ENCODE measurements at places on chromosomes 3 and 15.

DNA sequence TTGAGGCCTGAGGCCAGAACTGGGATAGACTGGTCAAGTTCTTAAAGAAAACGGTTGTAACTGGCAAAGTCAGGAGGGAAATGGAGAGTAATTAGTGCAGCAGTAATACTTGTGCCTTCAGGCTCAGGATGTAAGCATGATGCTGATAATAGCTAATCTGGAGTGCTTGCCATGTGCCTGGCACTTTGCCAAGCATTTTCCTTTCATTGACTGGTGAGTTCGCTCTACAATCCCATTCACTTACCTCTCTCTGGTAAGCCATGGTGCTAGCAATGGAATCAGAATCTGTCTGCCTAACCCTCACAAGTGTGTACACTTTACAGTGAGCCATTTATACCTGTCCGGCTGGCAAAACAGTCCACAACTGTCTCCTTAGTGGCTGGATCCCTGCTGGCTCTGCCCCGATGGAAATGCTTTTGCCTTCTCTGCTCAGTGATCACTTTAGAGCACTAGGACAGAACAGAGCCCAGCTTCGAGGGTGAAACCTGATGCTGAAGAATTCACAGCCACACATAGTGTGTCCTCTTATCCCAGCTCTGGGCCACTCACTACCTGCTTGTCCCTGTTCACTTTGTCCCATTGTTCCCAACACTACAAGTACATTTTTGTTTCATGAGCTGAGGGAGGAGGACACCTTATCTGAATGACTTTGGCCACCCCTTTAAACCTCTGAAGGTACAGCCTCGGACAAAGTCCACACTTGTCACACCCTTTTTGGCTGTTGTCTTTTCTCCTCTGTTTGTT lies 10.3 kb downstream of the CHP1 start:
- DNase-seq: peak; percentile 94

- no peak for DNase-seq
These were observed 80.9 kb downstream of the DGKG start for GRCh38 chr3:186281176-186281575.

DNA sequence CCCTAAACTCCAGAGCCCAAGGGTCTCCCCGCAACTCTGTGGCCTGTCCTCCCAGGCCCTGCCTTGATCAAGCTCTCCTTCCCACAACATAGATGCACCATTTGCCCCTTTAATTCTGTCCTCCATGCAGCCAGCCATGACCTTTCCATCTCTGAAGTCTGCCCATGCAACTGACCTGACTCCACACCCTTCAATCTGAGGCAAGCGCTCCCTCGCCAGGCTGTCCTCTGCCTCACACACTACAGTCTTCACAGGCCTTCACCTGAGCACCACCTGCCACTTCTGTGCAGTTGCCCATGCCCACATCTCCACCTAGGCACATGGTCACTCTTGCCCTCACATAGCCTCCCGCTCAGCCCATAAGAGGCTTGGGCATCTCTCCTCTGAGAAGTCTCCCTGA lies 244.0 kb downstream of the OCA2 start:
- DNase-seq: no peak

- DNase-seq: no peak
These were observed 113.1 kb downstream of the EDEM1 start for GRCh38 chr3:5300638-5301037.

GRCh38 chr3:177724020-177724638 lies 526.8 kb upstream of the TBL1XR1 start:
- no peak for DNase-seq

- no peak for DNase-seq
These were observed 32.0 kb downstream of the PLOD2 start for GRCh38 chr3:146128939-146129338.

Data from NCI-H82 (cell line).